NCI-H345 (cell line): ENCODE measurements at places on chromosomes 1 and 21.
A peak's percentile ranks its signal among the peaks of the same experiment; 100 is the strongest.

DNA sequence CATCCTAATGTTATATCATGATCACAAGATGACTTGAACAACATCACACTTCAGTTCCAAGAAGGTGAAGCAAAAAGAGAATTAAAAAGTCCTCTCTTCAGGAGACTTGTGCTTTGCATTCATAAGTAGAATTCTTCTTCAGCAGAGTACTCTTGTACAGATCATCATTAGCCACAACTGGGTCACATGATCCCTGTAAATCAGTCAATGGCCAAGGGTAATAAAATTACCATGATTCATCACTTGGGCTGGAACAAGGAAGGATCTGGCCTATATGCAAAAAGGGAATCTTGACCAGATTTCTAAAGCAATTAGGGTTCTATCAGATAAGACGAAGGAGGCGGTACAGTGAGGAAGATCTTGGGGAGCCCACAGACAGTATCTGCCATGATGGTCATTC lies 458.0 kb upstream of the DEPDC1 start:
- no peak for DNase-seq

DNA sequence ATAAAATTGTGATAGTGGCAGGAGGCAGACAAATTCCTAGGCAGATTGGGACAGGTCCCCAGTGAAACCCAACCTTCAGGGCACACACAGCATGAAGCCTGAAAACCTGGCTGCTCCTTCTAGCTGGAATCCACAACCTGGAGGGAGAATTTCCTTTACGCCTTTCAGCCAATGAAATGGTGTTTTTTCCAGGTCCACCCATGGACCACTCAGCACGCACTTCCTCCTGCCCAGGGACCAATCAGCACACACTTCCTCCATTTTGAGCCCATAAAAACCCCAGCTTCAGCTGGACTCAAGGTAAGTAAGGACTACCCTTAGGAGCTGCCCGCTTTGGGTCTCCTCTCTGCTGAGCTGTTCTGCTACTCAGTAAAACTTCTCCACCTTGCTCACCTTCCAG lies 120.1 kb downstream of the AKT3 start:
- no peak for DNase-seq

DNA sequence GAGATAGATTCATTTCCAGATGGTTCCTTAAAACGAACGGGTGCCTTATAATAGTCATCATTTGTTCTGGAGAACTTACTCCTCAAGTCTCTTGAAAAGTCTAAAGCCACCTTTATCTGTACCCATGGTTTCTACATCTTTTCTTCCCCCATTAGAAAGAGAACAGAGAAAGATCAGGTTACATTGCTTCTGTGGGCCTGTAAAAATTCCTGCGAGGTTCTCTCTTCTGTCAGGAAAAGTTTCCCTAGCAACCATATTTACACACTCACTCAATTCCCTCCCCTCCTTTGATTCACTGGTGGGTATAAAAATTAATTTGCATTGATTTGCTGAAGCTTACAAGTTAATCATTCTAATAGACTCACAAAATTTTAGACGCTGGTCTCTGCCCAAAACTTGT lies 6.7 kb downstream of the PHC2 start:
- no peak for DNase-seq

GRCh38 chr1:95438218-95438948 lies 204.4 kb downstream of the RWDD3 start:
- DNase-seq: no peak

DNA sequence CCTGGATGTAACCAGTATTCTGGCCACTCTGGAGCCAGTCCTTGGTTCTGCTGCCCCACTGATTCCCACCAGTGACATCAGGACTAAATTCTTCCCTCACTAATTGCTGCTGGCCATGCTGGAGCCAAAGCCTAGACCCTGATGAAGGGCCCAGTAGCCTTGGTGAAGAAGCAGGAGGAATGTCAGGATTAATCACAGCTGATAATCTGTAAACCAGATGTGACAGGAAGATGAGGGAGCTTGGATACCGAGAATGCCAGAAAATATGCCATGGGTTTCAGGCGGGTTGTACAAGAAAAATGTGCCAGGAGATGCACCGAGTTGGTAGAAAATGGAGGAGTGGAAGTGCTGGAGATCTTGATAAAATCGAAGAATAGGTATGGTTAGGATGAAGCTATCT lies 119.0 kb upstream of the PPP2R5A start:
- no peak for DNase-seq

- DNase-seq: no peak
Observed at GRCh38 chr1:116871779-116872146, 38.0 kb upstream of the PTGFRN start.

GRCh38 chr1:22285549-22286396 lies 142.9 kb upstream of the WNT4 start:
- DNase-seq: no peak

DNA sequence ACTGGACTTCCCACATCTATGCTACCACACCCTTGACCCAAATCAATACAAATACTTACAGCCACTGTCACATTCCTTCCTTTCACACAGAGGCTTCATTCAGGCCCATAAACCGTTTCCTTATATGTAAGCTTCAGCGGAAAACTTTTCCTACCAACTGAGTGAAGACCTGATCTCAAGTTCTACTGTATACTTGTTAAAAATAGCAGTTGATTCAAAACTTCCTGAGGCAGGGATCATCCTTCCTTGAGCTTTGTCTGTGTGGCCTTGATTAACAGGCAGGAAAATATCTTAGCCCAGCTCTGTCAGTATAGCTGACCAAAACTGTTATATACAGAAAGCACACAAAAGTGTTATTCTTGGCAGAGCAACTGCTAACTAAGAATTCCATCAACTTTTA lies 42.7 kb downstream of the DENND2C start:
- no peak for DNase-seq

GRCh38 chr1:5611851-5612250 lies 380.4 kb downstream of the NPHP4 start:
- DNase-seq: no peak

GRCh38 chr1:109877317-109877771 lies 33.3 kb upstream of the CSF1 start:
- DNase-seq: no peak

GRCh38 chr1:1421147-1421906 lies at the start of gene ANKRD65:
Gene ANKRD65 (minus strand): TSS chr1:1421276. CDS start chr1:1421005, 271 bp downstream.
- peak; percentile 83 for DNase-seq

- DNase-seq: peak; percentile 39
Observed at GRCh38 chr1:9561429-9561828, 22.2 kb downstream of the SLC25A33 start.

DNA sequence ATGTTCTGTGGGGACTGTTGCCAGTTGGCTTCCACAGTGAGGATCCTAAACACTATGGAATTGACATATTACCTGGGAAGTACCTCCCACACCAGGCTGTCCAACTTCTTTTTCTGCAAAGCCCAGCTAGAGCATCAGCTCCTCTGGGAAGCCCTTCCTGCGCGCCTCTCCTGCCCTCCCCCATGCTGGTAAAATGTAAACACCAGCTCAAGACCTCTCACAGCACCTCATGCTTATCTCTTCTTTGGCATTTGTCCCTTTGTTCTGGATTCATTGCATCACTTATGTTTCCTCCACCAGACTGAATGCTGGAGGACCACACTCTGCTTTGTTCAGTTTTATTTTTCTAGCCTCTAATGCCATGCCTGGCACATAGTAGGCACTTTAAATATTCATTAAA lies 172.1 kb downstream of the HHAT start:
- DNase-seq: peak; percentile 12

DNA sequence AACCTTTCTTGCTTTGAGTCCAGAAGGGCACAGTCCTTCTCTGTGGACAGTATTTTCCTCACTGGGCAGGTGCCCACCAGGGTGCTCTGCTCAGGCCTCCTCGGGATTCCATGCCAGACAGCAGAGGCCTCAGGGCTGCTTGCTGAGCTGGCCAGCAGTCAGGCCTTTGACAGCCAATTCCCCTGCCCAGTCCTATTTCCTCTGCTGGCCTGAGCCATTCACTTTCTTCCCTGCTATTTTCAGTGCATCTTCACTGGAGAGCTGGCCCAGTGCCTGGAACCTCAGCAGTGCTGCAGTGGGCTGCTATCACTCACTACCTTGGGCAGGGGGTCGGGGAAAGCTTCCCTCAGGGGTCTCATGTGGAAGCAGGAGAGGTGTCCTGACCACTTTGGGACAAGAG lies 33.2 kb downstream of the KCNA10 start:
- no peak for DNase-seq

DNA sequence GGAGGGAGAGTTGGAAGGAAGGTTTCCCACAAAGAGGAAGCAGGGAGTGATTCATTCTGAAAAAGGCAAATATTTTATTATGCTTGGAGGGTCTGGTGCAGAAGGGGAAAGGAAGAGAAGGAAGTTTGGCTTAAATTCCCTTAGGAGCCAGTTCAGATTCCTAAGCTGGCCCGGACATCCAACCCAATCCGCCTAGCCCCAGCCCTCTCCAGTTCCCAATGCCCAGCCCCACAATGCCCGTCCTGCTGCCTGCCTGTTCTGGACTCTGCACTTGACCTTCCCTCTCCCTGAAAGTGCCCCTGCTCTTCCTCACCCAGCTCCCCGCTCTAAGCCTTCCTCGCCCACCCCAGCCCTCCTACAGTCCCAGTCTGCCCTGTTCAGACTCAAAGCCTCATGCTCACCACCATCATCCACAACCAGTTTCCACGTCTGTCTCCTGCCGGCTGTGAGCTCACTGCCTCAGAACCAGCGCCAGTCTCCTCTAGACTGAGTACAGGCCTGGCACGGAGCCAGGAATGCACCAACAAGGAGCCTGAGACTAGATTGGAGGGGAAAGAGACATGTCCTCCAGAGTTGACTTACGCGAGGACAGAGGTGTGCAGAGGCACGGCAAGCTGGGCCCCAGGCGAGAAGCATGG lies 18.9 kb downstream of the CAPN2 start:
- no peak for DNase-seq

GRCh38 chr1:6010554-6010953 lies 18.3 kb upstream of the NPHP4 start:
- DNase-seq: no peak

DNA sequence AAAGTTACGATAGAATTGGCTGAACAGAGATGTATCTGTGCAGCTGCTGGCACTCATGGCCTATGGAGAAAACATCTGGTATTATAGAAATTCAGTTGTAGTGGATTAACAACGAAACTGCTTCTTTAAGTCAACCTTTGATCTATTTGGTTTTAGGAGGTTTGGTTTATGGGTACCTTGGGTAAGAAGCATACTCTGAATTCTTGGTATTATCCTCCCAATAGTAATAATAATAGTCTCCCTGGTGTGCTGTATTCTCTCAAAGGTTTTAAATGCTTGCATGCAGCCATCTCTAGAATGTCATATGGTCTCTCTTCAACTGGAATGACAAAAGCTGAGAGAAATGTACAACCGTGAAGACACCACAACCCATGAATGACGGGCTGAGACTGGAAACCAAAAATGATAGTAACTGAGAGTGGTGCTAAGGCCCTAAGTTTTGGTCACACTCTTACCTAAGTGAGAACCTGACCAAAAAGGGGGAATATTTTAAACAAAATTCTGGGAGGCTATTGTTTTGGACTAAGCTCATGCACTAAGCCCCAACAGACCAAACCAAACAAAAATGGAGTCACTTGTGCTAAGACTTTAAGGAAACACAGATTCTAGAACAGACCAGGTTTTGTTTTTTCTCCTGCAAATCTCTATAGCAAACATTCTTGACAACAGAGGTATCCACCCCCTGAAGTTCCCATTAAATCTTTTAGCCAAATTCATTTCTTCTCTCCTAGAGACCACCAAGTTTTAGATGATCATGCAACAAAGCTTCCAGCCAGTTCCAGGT lies 17.6 kb upstream of the TMEM61 start:
- DNase-seq: no peak

DNA sequence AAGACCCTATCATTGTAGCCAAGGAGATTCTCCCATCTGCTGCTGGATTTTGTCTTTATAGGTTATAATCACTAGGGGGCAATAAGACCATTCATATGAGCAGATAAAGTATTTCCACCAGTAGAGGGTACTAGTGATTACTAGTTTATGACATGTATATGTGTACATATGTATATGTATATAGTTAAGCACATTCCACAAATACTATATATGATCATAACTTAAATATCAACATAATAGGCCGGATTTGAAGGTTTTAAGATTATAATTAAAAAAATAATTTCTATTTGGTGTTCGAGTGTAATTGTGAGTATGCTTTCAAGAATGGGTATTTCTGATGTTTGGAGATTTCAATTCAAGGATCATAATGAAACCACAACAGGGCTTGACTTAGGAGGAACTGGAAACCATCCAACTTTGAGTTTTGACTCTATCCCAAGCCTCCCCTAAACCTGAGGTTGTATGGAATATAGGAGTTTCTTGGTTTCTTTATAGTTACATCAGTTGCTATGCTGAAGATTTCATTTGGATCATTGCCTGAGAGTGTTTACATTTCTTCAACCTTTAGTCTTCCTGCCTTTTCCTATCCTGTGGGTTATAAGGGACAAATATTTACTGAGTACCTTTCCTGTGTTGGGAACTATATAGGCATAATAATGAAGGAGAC lies 16.9 kb downstream of the TCEANC2 start:
- peak; percentile 46 for DNase-seq

DNA sequence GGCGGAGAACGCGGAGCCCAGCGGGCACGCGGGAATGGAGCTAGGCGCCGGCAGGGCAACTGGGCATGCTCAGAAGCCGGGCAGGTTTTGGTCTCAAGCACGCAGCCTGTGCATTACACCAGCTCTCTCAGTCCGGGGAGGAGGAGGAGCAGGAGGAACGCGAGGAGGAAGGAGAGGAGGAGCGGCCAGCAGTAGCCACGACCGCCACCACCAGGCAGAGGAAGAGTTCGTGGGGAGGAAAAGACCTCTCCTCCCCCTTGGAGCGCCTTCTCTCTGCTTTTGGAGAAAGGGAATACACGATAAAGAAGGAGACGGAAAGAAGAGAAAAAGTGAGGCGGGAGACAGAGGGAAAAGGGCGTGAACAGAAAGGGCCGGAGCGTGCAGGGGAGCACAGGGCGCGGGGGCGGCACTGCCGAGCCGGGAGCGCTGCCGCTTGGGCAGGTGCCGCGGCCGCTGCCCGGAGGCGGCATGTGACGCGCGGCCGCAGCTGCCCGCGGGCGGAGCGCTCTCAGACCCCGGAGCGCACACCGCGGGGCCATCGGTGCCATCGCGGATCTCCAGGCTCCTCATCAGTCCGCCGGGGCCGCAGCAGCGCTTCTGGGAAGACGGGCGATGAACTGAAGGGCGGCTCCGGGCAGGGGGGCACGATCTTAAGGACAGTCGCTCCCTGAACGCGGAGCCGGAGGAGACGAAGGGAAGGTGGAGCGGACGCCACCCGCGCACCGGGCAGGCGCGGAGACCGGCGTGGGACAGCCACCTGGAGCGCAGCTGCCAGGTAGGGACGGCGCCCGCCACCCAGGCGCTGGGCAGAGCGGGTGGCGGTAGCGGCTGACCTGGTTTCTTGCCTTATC lies at the start of gene CHRM3:
TSS of gene CHRM3 (plus strand) at position 116 of the 851 bp plus-strand sequence. CDS start 520,884 bp downstream, outside the sequence.
- no peak for DNase-seq

DNA sequence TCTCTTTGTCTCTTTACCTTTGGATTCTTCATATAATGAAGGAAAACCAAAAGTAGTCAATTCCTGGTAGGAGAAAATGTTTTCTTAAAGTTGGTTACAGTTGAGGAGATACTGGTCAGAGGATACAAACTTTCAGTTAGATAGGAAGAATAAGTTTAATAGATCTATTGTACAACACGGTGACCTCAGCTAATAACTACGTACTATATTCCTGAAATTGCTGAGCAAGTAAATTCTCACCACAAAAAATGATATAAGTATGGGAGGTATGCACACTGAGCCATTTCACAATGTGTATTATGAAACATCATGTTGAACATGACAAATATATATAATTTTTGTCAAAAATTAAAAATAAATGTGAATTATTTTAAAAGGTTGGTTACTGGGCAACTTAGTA lies 20.4 kb downstream of the SSX2IP start:
- no peak for DNase-seq

GRCh38 chr1:116346943-116347673 lies 25.9 kb upstream of the ATP1A1 start:
- DNase-seq: no peak

GRCh38 chr1:203796236-203796605 lies 798 bp downstream of the ZBED6 start:
- DNase-seq: peak; percentile 36
